ENCODE measurements at places on chromosomes 3 and 15. TPM values are rescaled to one million over a fixed set of nuclear protein-coding genes. Genes with fewer than 3 reads are reported as not detected.

DNA sequence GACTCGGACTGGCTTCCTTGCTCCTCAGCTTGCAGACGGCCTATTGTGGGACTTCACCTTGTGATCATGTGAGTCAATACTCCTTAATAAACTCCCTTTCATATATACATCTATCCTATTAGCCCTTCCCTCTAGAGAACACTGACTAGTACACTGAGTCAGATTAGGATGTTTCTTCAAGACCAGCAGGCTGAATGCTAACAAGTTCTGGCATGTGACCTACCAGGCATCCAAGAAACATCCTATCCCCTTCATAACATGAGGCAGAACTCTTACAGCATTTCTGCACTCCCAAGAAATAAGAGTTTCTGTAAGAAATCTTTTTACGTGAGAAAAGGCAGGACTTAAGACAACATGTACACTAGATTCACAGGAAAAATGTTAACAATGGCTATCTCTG lies 9.3 kb downstream of the CFAP92 start:
- DNase-seq = no peak

Gene ROPN1
- total RNA-seq = not detected

- no peak for DNase-seq
Measured at GRCh38 chr3:107407355-107407754, 30.1 kb downstream of the CCDC54 start.

DNA sequence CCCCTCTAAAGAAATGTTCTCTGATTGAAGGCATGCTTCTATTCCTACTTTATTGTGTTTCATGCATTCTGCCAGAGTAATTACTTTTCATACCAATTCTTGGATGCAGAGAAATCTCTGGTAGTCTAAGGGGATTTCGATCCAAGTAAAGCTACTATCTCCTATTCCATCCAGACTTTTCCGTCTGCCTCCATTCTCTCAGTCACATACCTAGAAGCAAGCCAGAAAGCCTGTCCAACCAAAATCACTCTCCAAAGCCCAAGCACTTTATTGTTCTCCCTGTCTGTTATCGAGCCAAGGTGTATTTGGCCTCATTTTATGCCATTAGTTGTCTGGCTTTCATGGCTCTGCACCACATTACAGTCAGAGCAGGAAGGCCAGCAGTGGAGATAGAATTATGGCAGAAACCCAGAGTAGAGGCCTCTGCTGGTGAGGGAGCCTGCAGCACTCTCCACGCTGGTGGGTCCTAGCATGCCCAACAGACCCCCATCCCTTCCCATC lies 95.9 kb downstream of the SLC49A4 start:
- no peak for DNase-seq

DNA sequence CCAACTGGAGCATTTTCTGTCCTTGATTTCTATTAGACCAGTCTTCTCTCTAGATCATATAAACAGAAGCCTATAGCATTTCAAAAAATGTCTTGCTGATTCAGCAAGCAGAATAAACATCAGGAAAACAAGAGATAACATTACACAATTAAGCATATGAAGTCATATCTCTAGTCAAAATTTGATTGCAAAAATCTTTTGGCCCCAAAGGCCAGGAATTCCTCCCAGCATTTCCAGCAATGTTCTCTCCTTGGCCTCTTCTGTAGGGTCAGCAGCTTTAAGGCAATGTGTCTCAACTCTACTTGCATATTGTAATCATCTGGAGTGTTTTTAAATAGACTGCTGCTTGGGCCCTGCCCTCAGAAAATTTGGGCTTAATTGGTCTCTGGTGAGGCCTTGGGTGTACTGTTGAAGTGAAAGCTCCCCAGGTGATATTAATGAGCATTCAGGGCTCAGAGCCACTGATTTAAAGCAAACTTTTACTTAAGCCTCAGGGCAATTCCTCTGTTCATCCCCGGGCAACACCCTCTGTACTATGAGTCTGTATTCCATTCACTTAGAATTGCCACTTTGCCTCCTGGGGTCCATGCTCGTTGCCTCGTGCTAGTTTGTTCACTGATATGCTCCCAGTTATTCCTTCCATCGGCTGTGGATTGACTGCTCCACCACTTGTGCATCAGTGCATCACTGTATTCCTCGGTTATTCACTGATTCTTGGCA lies 1072.6 kb downstream of the ROBO2 start:
- no peak for DNase-seq

DNA sequence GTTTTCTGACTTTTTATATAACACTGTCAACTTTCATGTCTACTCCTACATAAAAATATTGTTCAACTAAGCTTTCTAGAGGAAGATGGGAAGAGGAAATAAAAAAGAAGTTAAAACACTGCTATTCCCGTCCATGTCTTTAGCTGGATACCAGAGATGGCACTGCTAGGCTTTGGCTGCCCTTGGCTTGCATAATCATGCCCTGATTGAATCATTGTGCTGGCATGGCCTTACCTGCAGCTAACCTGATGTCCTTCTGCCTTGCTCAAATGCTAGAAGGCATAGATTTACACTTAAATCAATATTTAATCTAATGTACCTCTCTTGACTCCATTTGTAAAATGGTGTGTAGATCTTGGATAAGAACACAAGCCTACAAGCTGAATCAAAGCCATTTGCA lies 539.7 kb upstream of the IL12A start:
- DNase-seq = no peak

- DNase-seq = peak; percentile 28
Measured at GRCh38 chr3:194715022-194715800, 29.5 kb downstream of the FAM43A start.

Gene INKA1
- 1.3 TPM for total RNA-seq

DNA sequence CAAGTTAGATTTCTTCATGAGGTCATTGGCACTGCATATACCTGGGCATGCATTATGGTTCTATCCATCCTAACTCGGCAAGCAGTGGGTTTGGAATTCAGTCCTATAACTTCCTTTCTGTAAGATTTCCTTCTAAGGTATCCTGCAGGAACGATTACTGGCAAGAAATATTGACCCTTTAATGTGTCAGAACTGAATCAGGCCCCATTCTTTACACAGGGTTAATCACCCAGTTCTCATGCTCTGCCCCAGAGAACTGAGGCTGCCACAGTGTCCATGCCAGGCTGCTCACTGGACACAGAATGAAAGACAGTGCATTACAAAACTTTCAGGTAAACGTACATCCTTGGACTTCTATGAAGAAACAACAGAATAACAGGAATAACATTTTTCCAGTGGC lies 108.9 kb downstream of the RPL22L1 start:
- peak; percentile 92 for DNase-seq

Gene IL17RE
- 4.7 TPM for total RNA-seq

- DNase-seq = no peak
Measured at GRCh38 chr3:127209840-127210653, 17.1 kb downstream of the PRR23E start.

DNA sequence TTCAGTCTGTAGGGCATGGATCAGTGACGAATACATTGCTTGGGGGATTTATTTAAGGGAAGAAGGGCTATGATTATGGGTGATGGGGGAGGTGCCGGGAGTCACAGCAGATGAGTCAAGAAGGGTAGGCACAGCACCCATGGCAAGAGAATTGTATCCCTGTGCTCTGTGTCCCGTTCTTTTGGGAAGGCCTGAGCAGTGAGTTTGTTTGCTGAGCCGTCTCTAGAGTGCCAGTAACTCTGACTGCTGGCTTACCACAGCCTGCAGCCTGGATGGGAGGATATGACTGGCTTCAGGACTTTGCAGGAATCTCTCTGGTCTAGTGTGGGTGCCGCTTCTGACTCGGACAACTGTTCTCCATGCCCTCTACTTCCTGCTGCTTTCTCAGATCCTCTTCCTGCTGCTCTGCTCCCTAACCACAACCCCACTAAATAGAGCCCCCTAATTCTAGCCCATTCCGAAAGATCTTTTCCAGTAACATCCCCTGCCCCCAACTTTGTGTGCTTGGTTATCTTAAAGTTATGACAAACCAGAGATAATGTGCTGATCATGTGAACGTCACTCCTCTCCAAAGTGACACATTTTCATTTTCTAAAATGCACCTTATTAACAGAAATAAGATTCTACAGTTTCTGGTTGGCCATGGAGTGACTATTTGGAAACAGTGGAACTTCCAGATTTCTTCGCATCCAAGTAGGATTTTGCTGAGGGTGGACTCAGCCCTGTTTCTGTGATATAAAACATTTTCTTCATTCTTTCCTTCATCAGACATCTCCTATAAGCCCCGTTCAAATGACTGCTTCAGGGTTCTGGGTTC lies 239.0 kb downstream of the SLCO3A1 start:
- DNase-seq = no peak

DNA sequence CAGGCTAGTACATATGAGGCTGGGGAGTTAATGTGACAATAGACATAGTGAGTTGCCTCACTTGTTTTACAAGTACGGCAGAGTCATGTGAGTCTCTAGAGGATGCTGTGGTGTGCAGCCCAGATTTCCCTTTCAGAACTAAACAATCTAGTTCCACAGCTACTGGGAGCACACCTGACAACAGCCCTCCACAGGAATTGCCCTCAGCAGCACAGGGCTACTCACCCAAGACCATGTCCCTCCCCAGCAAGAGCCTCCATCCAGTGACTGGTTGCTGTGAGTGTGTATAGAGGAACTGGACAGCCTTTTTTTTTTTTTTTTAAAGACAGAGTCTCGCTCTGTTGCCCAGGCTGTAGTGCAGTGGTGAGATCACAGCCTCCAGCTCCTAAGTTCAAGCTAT lies 40.2 kb upstream of the UBE2E2 start:
- DNase-seq = peak; percentile 75

Gene SPINK8
- not detected for total RNA-seq

GRCh38 chr3:159884661-159885402 lies 103.8 kb upstream of the IL12A start:
- peak; percentile 78 for DNase-seq

GRCh38 chr3:57048052-57048671 lies 12.3 kb upstream of the SPATA12 start:
- no peak for DNase-seq

DNA sequence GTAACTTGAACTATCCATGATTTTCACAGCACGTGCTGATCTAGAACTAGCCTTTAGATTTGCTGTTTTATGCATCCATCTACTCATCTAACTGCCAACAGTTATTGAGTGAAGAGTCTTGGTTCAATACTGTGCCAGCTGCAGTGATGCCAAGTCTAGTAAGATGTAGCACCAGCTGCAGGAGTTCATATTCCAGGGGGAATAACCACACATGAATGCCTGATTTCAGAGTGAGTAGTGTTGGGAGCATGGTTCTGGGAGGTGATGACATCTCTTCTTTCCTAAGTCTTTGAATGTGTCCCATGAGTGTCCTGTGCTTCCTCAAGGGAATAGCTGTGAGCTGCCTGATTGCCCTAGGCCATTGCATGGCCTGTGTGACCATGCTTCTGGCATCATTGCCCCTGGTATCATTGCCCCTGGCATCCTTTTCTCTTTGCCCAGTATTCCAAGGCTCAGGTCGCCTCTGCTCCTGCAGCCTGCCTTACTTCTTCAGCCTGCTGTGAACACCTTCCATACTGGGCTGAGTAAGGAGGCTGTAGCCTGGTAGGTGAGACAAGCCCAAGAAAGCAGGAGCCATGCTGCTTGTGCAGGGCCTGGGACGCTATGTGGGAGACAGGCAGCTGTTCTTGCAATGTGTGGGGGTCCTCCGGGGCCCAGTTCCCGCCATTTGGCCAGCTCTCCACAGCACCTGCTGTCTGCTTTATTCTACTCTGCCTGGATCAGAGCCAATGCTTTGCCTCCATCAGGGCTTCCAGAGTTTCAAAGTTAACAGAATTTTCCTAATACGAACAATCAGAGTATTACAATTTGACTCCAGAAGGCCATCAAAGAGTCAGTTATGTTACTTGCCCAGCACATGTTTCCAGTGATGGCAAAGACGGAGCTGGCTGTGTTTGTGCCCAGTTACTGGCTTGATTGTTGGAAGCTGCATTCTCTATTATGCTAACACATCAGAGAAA lies 73.2 kb downstream of the CLSTN2 start:
- DNase-seq = no peak

GRCh38 chr3:156627946-156628569 lies 46.3 kb upstream of the TIPARP start:
- peak; percentile 68 for DNase-seq

GRCh38 chr3:187743195-187744141 lies 1.8 kb downstream of the BCL6 start:
- DNase-seq = peak; percentile 30

- DNase-seq = no peak
Measured at GRCh38 chr3:193333229-193333628, 45.3 kb downstream of the ATP13A5 start.

GRCh38 chr3:33438284-33438668 lies 1.9 kb downstream of the UBP1 start:
- DNase-seq = peak; percentile 36

DNA sequence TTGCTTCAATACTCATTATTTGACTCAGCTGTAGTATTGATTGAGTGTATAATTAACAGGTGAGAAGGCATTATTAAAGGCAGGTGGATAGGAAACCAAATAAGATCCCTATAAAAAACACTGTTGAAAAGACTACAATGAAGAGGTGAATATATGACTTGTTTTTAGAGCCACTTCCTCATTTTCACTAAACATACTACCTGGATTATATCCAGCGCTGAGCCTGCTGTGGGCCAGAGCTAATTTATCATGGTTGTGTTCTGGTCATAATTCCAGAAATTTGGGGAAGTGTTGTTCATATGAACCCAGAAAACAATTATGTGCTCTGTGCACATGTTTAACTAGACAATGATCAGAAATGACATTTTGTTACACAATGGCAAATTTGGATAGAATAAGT lies 235.3 kb upstream of the MME start:
- DNase-seq = no peak

Gene CAMK2N2
- 1.2 TPM for total RNA-seq

DNA sequence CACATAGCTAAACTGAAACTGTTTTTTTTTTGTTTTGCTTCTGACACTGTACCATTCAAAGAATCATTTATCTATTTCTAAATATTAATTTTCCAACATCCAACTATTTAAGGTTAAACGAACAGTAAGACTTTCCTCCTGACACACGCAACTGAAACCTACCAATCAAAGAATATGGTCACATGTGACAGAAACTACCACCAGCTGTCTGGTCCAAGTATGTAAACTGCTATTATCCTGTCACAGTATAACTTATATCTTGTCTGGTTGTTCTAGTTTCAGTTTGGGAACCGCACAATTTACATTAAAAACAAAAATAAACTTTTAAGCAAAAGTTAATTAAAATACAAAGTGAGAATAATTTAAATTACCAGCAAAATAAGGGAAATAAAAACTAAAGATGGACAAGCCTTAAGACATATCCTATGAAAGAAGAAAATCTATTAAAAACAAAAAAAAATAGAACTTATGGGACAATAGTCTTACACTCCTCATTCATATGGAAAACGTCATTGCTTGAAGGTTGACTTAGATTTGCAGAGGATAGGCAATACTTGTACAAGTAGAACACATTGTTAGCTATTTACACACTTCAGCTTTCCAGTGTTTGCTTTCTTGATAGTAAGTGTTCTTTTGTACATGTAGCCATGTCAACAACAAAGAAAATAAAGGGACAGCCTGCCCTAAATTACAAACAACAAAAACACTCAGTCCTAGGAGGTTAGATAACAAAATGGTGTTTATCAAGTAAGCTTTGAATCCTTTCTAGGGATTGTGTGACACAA lies 26.8 kb upstream of the CHRM5 start:
- no peak for DNase-seq

Gene MESP2
- total RNA-seq = 1.3 TPM

GRCh38 chr3:188590557-188590956 lies 436.6 kb downstream of the LPP start:
- no peak for DNase-seq

GRCh38 chr15:40917585-40917984 lies 11.6 kb upstream of the DLL4 start:
- no peak for DNase-seq

Gene CTDSPL2
- total RNA-seq = 98.0 TPM
